ENCODE measurements at places on chromosomes 6 and 20.

DNA sequence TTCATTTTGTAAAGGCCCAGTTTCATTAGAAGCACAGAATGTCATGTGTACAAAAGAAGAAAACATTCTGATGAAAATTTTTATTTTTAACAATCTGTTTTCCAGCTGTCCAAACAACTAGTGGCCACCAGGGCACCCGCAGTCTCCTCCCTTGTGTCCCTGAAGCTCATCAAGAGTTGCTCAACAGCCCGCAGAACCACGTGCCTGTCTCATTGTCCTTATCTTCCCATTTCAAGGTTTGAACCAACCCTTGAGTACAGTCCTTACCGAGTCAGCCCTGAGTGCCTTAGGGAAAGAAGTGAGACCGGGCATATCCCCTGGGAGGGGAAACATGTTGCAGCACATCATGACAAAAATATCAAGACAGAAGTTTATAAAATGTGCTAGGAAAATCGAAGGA lies 15.9 kb upstream of the ZNF133 start:
- no peak for DNase-seq

GRCh38 chr20:33400812-33401183 lies 521 bp downstream of the CDK5RAP1 start:
- no peak for DNase-seq

DNA sequence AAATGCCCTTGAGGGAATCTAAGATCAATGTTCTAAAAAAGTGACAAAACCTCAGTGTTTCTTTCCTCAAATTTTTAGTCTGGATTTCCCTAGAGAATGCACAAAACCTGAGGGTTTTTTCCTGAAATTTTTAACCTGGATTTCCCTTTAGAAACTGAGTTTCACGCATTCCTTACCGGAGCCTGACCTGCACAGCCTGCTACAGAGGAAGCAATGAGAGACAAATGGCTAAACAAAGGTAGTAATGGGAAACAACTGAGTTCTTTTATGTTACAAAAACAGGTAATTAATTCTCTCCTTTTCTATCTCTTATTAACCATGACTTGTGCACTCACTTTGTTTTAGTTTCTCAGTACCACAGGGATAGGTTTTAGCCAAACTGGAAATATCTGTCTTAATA lies 281.7 kb upstream of the NT5E start:
- no peak for DNase-seq

DNA sequence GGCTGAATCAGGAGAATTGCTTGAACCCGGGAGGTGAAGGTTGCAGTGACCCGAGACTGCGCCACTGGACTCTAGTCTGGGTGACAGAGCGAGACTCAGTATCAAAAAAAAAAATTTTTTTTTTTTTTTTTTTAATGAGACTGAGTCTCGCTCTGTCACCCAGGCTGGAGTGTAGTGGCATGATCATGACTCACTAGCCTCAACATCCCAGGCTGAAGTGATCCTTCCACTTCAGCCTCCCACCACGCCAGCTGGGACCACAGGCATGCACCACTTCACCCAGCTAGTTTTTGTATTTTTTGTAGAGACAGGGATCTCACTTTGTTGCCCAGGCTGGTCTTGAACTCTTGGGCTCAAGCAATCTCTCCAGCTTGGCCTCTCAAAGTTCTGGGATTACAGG lies 53.3 kb downstream of the MYO6 start:
- DNase-seq: no peak

- no peak for DNase-seq
Measured at GRCh38 chr20:8912096-8912495, 156.8 kb upstream of the PLCB4 start.
